ENCODE measurements at places on chromosomes 12 and 14. TPM values are rescaled to one million over a fixed set of nuclear protein-coding genes. Genes with fewer than 3 reads are reported as not detected.

The C12orf54 gene
- total RNA-seq: not detected

- no peak for DNase-seq
These were observed 43.7 kb downstream of the CCDC59 start for GRCh38 chr12:82314406-82314892.

The PRKD1 gene
- 15.9 TPM for total RNA-seq

- DNase-seq: peak; percentile 23
These were observed 43.3 kb downstream of the GALNT8 start for GRCh38 chr12:4763549-4763948.

- peak; percentile 34 for DNase-seq
These were observed 29.9 kb downstream of the GPHB5 start for GRCh38 chr14:63288853-63289252.

DNA sequence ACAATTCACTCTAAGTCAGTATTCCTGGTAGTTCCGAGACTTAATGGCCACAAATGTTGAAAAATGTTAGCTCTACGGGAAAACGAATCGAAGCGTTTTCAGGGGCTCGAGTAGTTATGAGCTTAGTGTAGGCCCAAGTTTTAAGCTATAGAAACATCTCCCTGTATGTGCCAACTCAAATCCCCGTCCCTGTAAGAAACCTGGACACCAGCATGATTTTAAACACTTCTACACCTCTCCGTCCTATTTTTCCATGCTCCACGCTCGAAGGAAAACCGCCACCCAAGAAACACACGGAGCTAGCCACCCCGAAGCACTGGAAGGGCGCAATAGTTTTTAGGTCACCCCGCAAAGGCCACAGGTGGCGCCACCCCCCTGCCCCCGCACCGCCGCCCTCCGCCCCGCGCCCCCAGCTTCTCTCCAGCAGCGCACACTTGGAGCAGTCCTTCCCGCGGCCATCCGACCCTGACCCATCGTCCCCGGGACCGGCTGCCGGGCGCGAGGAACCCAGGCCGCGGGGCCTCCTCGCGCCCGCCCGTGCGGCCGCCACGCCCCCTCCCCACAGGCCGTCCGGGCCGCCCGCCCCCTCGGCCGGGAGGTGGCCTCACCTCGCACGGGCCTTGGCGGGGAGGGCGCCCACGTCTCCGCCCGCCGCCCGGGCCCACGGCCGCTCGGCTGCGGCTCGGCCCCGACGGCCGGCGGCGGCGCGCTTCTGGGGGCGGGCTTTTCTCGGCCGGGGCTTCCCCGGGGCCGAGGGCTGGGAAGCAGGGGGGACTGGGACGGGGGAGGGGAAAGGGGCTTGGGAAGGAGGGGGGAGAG lies 522 bp downstream of the R3HDM2 start:
- peak; percentile 37 for DNase-seq

The ACOT4 gene
- total RNA-seq: 1.7 TPM

- DNase-seq: no peak
These were observed 109.0 kb downstream of the STAB2 start for GRCh38 chr12:103696101-103696500.

The ACOT2 gene
- 21.3 TPM for total RNA-seq

The GPHB5 gene
- not detected for total RNA-seq

The MORN3 gene
- total RNA-seq: 0.77 TPM

The MAP1LC3B2 gene
- total RNA-seq: 1.2 TPM

The RPL10L gene
- not detected for total RNA-seq

The FGF6 gene
- total RNA-seq: not detected

GRCh38 chr14:41071351-41071750 lies 535.3 kb upstream of the LRFN5 start:
- no peak for DNase-seq

- DNase-seq: peak; percentile 16
These were observed 205.9 kb downstream of the KIF21A start for GRCh38 chr12:39237004-39237403.

DNA sequence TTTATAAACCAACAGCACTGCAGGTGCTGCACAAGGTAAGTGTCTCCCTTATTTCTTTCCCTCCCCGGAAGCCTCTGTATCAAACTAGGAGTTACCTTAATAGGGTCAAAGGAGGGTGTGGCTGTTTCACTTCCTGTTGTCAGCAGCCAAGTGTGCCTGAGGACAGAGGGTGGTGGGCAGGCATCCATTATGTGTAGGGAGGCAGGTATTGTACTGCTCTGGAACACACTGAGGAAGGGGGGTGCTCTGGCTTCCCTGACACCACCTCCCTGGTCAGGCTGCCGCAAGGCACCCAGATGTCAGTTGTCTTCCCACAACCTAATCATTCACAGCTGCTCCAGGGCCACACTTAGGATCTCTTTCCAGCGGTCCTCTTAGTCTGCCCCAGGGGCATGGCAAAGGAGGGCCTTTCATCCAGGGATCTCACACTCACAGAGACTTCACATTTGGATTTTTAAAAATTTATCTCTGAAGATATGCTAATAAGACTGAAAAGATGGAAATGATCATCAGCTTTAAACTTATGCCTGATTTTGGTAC lies 132.0 kb upstream of the ARHGAP5 start:
- DNase-seq: no peak

The WIF1 gene
- total RNA-seq: not detected

GRCh38 chr14:40983604-40984003 lies 623.1 kb upstream of the LRFN5 start:
- DNase-seq: peak; percentile 35
